Glomerular endothelial cell (primary cell): ENCODE measurements at places on chromosomes 4 and X.

DNA sequence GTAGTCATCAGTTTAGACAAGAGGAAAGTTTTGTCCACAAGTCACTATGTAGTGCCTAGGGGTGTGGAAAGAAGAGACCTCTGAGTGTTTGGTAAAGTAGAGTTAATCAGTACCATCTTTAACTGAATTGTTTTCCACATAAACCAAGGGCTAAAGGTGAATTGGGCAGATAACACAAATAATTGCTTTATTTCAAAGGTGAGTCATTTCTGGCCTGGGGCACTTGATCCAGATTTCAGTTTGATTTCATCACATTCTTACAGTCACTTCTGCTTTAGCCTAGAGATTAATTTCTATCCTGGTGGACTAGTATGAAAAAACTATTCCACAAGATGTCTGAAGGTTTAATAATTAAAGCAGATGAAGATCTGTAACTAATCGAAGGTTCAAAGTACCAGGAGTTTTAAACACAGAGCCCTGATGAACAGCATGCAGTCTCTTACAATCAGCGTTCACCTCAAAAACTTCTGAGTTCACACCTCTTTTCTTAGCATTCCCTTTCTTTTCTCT lies 74.5 kb upstream of the BOD1L1 start:
- DNase-seq: no peak

DNA sequence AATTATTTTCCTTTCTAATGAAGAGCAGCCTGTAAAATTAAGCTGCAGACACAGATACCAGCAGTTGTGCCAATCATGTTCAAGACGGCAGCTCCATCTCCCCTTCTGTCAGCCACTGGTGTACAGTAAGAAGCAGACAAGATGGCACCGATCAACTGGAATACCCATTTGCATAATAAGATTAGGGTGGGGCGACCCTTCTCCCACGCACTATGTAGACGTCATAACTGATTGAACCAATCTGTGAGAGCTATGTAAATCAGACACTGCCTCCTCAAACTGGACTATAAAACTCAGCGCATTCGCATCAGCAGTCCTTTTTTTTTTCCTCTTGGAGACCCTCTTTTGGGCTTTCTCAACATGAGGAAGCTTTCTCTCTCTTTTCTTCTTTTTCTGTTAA lies 40.4 kb upstream of the INTS6L start:
- no peak for DNase-seq

GRCh38 chrX:101682723-101683122 lies 23.1 kb upstream of the ARMCX2 start:
- no peak for DNase-seq

DNA sequence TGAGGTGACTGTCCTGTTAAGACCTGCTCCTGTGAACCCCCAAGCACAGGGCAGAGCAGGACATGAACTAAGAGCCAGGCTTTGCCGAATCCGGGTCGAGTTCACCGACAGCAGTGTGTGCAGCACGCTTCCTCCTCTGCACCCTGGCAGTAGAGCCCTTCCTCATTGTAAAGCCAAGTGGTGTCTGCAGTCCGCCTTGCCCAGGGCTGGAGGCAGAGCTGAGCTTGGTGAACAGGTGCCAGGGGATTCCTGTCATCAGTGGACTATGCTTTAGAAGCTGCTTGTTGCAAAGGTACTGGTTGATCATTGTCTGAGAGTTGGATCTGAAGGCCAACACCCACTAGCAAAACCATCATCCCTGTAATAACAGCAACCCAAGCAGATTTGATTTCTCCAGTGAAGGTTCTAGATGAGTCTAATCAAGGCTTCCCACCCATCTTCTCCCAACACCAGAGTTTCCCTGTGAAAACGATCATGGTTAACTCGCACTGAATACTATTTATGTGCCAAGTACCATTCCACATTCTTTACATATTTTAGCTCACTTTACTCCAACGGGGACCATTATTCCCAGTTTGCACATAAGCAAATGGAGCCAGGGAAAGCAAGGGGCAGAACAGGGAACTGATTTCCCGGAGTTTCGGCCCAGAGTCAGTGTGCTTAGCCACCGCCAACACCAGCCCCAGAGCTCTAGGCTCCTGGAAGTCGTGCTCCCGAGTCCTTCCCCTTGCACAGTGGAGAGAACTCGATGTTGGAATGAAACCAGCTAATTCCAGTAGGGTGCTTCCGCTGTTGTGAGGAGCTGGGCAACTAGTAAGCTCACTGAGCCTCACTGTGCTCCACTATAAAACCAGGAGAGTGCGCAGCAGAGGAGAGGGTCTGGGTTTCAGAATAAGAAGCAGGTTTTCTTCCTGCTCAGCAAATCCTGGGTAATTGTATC lies 1.4 kb upstream of the SLC34A2 start:
- no peak for DNase-seq

DNA sequence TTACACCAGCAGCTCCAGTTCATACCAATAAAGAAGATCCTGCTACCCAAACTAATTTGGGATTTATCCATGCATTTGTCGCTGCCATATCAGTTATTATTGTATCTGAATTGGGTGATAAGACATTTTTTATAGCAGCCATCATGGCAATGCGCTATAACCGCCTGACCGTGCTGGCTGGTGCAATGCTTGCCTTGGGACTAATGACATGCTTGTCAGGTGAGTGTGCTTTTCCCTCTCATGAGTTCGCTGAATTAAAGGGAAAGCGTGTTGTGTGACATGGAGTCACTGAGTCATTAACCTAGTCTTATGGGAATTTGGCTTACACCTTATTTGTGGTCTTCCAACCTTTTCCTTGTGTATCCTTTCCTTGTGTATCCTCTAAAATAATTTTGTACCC lies 15.9 kb downstream of the TMEM165 start:
- no peak for DNase-seq

GRCh38 chrX:69616457-69617203 lies 717 bp downstream of the EDA start:
- DNase-seq: no peak

DNA sequence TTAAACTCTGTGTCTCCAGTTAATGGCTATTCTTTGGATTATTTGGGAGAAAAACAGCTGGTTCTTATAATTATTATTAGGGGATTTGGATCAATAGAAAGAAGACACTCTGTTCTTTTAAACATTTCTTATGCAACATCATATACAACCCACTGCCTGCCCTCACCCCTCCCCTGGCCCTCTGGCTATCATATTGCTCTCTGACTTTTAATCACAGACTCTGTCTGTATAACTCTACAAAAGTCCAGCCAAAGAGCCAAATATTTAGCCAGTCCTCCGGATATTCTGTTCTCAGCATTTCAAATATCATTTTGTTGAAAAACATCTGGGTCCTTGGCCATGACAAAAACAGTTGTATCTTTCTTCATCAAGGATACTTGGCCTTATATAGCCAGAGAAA lies 19.0 kb upstream of the PACRGL start:
- DNase-seq: no peak

- no peak for DNase-seq
Observed at GRCh38 chrX:63664083-63664482, 120.9 kb downstream of the ARHGEF9 start.

- no peak for DNase-seq
Observed at GRCh38 chr4:31539284-31540069, 819.3 kb downstream of the PCDH7 start.

DNA sequence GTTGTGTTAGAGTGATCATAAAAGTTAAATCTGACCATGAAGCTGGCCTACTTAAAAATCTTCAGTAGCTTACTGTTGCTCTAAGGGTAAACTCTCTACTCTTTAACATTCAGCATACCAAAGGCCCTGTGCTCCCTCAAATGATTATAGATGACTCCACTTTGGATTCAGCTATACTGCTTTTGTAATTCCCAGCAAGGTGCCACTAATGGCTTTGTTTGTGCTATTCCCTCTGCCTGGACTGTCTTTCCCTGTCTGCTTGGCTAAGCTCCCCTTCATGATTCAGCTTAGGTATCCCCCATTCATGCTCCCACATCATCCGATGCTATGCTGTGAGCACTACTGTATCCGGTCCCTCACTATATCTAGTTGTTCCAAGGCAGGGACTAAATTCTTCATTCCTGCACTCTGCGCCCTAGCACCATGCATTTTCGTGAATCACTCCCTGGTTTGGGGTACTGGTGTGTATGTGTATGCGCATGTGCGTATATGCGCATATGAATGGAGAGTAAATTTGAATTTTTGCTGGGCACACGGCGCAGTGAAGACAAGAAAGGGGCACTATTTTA lies 453 bp upstream of the PBDC1 start:
- DNase-seq: no peak

GRCh38 chrX:31036895-31037294 lies 34.9 kb downstream of the FTHL17 start:
- DNase-seq: no peak

DNA sequence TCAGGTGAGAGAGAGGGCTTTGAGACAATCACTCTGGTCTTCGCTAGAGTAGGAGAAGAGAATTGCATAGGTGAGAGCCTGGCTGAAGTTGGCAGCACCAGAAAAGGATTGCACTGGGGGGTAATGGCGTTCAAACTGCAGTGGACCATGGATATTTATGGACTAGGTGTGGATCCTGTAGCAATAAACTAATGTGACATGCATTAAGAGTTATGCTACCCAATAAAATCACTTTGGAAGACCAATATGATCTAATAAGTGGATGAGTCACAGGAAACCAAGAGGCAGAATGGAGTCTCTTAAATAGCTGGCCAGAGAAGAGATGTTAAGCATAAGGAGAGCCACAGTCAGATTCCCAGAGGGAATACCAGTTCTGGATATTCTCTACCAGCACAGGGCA lies 259.8 kb downstream of the FBXO8 start:
- DNase-seq: no peak

DNA sequence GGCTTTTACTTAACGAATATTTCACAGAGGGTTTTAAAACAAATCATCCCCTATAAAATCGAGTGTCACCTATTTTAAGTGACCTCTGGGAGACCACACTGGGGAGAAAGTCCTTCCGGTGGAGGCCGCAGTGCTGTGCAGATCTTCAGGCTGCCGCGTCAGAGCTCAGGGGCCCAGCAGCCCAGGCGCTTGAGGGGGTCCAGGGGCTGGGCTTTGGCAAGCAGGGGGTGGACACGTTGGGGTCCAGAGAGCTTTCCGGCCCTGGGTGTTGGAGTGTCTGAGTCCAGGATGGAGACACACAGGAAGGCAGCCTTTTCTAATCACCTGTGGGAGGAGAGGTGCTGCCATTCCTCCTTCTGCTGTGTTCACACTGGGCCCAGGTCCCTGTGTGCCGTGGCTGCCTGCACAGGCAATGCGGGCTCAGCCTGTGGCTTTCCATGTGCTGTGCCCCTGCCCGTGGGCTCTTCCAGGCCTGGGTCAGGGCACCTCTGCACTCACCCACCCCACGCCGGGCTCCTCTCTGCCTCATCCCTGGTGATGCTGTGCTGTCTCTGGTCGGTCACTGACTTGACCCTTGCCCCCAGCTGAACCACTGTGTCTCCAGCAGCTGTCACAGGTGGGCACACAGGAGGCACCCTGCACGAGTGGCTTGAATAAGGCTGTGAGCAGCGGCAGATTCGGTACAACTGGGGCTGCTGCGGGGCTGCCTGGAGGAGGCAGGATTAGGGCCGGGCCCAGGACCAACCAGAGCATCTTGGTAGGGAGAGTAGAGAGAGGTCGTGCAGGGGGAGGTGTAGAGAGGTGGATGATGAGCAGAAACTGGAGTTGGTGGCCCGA lies 10.0 kb downstream of the HTRA3 start:
- no peak for DNase-seq

DNA sequence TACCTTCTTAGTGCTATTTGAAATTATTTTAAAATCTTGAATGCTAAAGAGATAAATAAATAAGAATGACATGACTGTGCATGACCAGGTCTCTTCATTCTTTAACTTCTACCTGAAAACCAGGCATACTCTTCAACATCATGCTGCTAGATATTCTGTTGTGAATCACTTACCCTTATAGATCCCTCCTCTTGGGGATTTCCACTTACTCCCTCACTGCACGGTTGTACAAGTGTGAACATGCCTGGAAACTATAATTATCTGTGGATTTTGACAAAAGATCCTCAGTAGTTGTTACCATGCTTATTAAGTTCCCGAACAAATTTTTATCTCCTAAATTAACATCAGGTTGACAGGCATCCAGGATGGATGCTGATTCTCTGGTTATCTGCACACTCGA lies 54.3 kb downstream of the ADGRL3 start:
- no peak for DNase-seq

DNA sequence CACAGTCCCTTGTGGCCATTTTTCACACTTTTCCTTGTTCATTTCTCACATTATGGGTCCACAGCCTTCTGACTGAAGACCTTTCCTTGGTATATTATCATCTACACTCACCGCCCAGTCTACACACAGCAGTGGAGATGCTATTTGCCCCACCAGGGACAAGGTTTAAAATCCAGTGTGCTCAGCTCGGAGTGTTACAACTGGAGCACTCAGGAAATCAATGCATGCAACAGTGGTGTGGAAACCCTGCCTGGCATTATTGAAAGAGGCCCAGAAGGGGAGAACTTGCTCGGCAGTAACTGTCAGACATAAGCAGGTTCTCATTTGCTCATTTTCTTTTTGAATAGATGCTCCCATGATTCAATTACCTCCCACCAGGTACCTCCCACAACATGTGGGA lies 340.9 kb downstream of the DHRSX start:
- no peak for DNase-seq
